NCI-H1417 (cell line): ENCODE measurements at places on chromosomes 4 and X.

GRCh38 chr4:172169871-172170270 is 356.7 kb downstream of the GALNTL6 start:
- DNase-seq = no peak

DNA sequence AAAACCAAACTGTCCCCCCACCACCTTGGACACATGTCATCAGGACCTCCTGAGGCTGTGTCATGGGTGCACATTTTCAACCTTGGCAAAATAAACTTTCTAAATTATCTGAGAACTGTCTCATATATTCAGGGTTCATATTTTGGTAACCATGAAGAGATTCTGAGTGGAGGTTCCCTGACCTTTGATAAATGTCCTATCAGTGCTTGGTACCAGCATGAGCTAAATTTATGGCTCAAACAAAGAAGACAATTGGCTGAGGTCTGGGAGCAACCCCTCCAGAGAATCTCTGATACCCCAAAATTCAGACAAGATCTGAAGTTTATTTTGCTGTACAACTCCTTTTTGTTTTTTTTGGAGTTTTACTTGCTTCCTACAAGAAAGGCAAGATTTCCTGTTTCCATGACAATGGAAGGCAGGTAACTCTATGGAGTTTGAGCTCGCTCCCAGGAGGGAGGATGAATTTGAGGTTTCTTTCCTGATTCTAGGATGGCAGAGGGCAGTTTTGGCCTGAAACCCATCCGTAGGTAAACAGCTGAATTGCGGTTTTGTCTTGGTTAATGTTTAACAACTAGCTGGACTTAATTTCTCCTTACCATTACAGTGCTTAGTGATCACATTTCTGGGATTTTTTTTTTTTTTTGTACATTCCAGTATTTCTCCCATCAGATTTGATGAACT is 14.5 kb downstream of the UGT2B15 start:
- DNase-seq = no peak

DNA sequence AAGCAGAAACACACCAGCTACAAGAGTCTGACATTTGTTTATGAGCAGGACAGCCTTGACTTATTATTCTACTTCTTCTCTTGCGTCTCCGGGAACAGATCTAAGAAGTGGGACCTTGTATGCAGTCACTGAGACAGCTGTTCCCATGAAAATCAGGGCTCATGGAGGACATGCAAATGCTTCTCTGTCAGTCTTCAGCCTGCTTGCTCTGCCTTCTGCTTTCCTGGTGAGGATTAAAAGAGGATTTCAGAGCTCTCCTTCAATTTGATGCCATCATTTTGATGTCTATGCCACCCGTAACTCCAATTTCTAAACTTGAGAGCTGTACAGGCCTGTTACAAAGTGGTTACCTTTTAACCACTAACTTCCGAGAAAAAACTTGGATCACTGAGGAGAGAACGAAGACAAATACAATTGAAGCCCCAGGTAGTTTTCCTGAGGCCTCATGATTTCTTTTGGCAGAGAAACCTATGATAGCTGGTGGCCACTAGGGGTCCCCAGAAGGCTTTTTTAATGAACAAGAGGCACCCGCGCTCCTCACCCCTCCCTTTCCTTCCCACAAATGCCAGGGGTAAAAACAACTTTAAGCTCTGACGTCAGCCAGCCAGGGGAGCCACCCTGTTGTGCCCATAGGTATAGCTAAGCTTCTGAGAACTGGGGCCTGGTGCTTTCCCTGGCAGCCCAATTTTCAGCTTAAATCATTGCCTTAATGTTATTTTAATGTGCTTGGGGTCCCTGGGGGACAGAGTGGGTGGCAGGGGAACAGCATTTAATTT is 97.0 kb downstream of the DDIT4L start:
- DNase-seq = peak; percentile 93

GRCh38 chr4:87977521-87978278 is 2.2 kb downstream of the SPP1 start:
- no peak for DNase-seq

DNA sequence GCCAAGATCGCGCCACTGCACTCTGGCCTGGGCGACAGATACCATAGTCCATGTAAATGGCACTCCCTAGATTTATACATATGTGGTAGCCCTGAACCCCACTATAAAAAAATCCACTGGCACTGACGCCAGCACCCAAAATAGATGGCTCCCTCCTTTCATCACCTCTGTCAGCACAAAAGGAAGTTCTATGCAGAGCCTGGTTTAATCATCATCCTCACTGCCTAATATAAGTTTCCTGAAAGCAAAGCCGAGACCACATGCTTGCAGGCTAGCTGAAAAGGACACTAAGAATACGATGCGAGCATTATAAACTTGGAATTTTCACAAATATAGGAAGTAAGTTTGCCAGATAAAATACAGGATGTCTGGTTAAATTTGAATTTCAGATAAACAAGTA is 27.5 kb upstream of the DOCK11 start:
- DNase-seq = no peak

GRCh38 chr4:52197306-52197705 is 146.2 kb downstream of the SPATA18 start:
- no peak for DNase-seq

DNA sequence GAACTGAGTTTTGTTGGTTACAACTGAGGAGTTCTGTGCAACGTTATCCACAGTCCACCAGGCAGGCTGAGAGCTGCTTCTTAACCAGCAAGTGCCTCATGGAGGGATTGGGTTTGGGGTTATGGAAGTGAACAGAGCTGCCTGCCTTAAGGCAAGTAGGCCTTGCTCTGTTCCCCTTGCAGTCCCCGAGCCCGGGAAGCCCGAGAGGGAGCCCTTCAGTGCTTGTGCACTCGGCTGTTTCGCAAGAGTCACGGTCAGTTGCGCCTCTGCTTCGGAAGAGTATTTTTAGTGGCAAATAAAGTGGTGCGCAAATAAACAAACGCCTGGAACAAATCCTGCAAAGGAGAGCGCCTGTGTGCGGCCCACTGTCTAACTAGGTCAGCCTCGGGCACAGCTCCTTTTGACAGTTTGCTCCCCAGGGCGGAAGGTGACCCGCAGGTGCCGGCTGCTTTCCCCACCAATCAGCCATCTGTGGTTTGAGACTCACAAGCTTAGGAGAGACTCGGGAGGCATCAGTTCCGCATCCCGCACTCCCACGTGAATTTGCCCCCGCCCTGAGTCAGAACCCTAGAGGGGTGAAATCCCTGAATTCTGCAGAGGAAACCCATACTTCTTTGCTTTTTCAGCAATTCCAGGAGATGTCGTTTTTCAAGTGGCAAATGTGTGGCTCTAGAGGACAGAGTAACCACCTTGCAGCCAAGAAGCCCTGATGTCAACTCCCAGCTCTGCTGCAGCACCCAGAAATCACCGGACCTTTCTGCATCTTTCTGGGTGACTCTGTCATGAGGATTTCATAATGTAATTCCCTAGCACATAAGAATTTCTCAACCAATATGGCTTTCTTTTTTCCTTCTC is 56.8 kb downstream of the LGI2 start:
- DNase-seq = no peak

- no peak for DNase-seq
These were observed 752.9 kb downstream of the TRAM1L1 start for GRCh38 chr4:116332508-116332907.

DNA sequence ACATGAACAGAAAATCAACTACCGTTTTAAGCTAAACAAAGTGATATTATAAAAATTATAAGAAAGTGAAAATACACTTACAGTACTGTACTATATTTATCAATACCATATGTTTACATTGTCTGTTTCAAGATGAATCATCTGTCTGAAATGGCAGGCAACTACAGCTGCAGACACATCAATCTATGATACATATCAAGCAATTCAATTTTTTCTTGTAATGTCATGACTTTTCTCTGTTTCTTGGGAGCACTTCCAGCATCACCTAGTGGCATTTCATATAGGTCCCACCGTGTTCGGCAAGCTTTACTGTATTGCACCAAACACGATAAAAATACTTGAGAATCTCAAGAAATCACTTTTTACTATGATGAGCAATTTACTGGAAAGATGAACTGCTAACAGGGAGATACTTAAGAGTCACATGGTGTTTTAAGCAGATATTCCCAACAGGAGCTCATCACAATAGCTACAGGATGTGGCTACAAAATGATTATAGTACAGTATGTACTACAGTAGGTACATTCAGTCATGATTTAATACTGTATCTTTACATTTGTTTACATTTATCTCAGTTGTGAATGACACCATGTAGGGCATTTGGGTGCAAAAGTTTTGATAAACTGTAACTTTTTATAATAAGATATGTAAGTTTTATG is 207.4 kb downstream of the ADAM29 start:
- DNase-seq = no peak
